Activated naive CD8-positive, alpha-beta T cell treated with anti-CD3 and anti-CD28 coated beads, Interleukin-2, amount 10 ng/mL, durations not matched to agents 7 days and 5 days (primary cell): ENCODE measurements at places on chromosomes 7 and 10.

DNA sequence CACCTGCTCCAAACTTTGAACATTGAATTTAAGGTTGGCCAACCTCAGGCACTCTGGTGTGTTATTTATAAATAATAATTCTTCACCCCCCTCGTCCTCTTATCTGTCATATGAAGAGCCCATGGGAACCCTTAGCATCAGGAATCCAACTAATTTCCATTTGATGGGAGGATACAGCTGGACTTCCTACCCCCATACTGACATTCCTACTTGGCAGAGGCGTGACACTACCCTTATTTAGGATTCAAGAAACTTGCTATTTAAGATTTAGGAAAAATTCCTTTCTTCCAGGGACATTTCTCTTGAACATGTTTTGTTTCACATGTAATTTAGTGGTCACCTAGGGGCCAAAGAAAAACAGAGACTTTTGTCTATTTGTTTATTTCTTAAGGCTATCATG lies 171.9 kb upstream of the NRP1 start:
- DNase-seq = no peak

- peak; percentile 78 for DNase-seq
Observed at GRCh38 chr7:50335795-50336754, 31.6 kb downstream of the IKZF1 start.

DNA sequence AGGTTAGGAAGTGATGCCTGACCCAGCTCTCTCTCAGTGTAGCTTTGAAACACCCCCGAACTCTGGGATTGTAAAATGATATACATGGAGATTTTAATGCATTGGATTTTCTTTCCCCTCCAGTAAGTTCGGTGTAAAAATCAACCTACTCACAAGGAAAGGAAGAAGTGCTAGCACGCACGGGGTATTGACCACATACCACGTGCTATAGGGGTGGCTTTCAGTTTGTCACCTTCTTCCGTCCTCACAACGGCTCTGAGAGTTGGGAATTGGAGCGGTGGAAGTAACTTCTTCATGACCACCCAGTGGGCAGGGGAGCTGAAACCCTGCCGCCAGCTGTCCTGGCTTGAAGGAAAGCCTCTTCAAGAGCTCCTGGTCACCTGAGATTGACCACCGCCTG lies 149.4 kb upstream of the PRR15 start:
- no peak for DNase-seq

- DNase-seq = no peak
Observed at GRCh38 chr7:70034999-70035398, 436.7 kb downstream of the AUTS2 start.

- DNase-seq = no peak
Observed at GRCh38 chr7:18276380-18276779, 219.2 kb upstream of the HDAC9 start.

DNA sequence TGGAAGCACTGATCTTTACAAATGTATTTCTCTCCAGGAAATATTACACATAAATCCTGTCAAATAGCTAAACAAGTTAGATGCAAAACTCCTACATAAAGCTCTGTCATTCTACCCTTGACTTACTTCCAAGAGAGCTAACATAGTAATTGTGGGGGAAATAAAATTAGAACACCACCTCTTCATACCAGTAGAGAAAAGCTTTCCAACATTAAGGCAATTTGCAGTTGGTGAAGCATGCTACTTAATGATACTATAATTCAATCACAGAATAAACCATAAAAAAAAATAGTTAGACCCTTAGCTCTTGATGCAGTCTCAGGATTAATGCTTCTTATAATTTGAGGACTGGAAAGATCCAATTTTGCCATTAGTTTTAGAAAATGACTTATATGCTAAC lies 35.2 kb downstream of the SEMA3A start:
- no peak for DNase-seq

- DNase-seq = no peak
Observed at GRCh38 chr10:123642293-123642692, 23.9 kb upstream of the GPR26 start.

- no peak for DNase-seq
Observed at GRCh38 chr10:28387140-28387539, 84.3 kb upstream of the MPP7 start.

GRCh38 chr10:22333167-22333974 lies 11.9 kb upstream of the SPAG6 start:
- DNase-seq = no peak

- DNase-seq = no peak
Observed at GRCh38 chr7:143331179-143331801, 15.4 kb downstream of the CLCN1 start.

- no peak for DNase-seq
Observed at GRCh38 chr10:132565516-132566209, 28.1 kb downstream of the INPP5A start.

- DNase-seq = no peak
Observed at GRCh38 chr7:74023092-74023536, 4.9 kb upstream of the ELN start.

DNA sequence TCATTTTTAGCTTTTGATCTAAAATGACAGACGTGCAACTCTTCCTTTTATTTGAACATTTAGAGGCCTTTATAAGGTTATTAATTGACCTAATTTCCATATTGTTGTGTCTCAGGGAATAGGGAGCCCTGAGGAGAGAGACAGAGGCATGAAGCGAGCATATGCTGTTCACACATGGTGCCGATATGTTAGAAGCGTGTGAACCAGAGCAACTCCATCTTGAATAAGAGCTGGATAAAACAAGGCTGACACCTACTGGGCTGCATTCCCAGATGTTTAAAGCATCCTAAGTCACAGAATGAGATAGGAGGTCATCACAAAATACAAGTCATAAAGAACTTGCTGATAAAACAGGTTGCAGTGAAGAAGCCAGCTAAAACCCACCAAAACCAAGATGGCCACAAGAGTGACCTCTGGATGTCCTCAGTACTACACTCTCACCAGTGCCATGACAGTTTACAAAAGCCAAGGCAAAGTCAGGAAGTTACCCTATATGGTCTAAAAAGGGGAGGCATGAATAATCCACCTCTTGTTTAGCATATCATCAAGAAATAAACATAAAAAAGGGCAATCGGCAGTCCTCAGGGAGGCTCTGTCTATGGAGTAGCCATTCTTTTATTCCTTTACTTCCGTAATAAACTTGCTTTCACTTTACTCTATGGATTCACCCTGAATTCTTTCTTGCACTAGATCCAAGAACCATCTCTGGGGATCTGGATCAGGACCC lies 80.1 kb downstream of the SEC61G start:
- DNase-seq = no peak

DNA sequence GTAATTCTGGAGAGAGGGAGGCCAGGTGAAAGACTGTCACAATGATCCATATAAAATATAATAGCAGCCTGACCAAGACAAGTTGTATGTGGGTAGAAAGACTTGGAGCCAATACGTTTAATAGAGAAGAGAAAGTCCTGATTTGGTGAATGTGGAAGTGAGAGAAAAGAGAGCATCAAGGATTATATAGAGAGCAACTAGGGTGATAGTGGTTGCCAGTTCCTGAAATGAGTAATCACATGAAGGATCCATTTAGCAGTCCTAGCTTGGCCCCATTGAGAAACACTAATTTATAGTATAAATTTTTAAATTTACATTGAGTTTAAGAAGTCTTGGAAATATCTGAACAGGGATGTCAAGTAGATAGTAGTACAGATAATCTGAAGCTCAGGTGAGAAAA lies 74.0 kb downstream of the AASS start:
- DNase-seq = no peak

DNA sequence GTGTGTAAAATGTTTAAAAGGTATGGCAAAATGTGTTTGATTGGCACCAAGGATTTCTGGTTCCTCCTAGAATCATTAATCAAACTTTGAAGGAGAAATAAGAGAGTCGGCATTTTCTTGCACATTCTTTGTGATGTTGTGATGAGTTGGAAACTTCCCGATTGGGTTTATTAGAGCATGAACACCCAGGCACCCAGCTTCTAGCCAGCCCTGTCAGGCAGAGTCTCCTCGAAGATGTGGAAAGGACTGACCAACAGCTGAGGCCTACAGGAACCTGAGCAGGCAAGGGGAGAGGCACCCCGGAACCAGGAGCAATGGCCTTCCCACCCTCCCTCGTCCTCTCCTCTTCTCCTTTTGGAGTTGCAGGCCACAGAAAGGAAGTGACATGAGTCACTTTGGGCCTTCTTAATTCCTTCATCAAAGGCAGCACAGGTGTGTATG lies 68.7 kb downstream of the EGFR start:
- no peak for DNase-seq

DNA sequence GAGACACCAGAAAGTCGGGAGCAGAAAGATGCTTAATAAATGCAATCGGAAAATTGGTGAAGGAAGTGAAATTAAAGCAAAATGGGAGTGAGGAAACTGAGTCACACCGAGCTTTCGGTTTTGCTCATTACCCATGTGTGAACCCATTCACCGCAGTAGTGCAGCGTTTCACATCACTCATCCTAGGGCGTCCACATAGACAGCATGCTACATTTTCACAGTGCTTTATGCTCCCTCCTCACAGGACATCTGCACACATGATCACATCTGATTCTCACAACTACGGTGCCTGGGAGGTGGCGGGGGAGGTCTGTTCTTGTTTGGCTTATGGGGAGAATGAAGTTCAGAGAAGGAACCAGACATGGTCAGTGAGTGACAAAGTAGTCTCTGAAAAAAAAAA lies 36.6 kb upstream of the ATP6V0A4 start:
- no peak for DNase-seq

DNA sequence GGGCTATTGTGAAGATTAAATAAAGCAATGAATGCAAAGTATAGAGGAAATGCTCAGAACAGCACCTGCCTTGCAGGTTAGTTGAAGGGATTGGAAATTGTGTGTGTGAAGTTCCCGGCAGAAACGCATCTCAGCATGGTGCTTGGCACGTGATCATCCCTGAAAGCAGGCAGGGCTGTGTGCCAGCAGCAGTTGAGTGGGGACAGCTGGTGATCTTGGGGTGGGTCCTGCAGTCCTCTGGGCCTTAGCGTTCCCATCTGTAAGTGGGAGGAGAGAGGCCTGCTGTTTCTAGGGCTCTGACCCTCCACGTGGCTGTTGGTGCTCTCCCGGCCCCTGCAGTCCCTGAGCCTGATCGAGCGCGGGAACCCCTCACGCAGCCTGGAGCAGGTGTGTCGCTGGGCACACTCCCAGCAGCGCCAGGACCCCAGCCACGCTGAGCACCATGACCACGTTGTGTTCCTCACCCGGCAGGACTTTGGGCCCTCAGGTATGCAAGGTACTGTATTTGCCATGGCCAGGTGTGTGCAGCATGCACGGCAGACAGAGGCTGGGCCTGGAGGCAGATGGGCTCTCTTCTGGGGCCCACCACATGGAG lies 55.3 kb downstream of the TBATA start:
- no peak for DNase-seq

DNA sequence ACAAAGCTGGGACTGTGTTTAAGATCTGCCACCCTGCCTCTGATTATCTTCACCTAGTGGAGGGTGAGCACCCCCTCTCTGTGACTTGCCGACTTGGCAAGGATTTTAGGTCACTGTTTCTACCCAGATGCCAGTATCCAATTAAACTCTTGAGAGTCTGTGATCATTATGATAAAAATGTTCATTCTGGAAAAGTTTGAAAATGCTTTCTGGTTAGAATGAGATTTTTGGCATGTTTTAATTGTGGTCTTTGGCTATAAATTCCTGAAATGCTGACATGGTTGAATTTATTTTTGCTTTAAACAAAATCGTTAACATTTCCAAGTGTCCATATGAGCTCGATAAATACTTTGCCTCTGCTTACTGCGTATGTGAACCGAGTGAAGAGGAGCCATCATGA lies 221.4 kb downstream of the BICC1 start:
- DNase-seq = no peak

DNA sequence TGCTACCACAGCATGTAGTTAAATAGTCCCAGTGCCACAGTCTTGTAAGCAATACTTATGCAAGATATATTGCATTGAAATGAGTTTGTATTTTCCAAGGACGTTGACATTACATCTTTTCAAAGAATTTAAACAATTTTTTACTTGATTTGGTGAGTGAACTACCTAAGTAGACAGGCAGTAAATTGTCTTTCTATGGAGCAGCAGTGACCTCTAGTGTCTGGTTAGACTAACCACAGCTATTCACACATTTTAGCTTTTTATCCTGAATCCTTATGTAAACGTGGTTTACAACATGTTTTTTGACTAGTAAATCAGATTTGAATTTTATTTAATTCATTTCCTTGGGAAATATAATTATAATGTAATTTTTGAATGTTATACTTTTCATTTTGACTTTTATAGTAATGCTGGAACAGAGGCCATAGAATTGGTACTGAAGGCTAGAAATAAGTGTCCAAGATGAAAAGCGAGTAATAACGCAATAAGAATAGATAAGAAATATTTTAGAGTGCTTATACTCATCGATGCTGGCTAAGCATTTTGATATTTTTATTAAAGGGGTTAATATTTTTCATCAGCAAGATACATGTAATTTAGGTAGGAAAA lies 5.6 kb downstream of the LRRTM3 start:
- DNase-seq = no peak

DNA sequence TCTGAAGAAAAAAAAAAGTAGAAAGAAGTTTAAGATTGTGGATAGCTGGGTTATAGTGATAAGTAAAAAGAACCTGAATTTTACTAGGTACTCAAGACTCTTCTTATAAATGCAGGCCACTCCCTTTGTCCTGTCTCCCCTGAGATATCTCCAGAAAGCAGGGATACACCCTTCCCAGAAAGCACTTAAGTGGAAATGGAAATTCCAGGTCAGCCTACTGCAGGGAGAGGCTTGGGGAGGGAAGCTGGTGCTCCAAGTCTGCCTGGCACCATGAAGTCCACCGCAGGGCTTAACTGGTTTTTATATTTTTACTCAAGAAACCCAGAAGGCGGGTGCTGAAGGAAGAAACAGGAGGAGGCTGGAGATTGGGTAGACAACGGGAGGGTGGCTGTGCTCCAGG lies 162.3 kb downstream of the INHBA start:
- DNase-seq = no peak
